ENCODE measurements at places on chromosomes 16 and 17.

- DNase-seq, result no peak
Observed at GRCh38 chr16:30843501-30843900, 50.4 kb downstream of the BCL7C start.

GRCh38 chr16:27259710-27260109, 8.9 kb downstream of the NSMCE1 start:
- no peak for DNase-seq

- no peak for DNase-seq
Observed at GRCh38 chr16:81860287-81861266, 81.5 kb downstream of the PLCG2 start.

DNA sequence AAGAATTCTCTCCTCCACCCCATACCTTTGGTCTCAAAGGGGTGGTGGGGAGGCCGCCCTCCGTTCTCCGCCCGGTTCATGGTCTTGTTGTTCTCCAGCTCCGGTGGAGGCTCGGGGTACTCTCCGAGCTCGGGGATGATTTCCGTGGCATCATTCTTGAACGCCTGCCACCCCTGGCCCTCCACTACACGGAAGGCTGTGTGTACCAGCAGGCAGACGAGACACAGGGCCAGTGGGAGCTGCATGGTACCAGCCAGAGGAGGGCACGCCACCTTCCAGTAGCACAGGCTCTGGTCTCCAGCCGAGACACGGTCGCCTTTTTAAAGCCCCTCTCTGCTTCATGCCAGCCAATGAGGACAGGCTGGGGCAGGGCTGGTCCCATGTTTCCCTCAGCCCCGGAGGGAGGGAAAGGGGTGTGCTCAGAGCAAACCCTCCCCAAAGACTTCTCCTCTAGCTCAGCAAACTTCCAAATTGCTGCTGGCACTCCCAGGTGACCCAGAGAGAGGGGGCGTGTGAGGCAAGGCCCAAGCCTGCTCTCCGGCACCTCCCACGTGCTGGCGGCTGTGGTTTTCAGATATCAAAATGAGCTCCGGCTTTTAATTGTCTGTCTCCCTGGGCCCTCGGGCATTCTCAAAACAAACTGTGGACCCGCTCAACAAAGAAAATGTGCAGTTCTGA, at the start of gene SOST:
Gene SOST, minus strand, starts transcription at position 295 of the 678 bp plus-strand sequence. Its CDS starts 50 bp downstream, at position 245.
- DNase-seq, result no peak

GRCh38 chr17:29054835-29055234, 11.9 kb downstream of the PIPOX start:
- no peak for DNase-seq

DNA sequence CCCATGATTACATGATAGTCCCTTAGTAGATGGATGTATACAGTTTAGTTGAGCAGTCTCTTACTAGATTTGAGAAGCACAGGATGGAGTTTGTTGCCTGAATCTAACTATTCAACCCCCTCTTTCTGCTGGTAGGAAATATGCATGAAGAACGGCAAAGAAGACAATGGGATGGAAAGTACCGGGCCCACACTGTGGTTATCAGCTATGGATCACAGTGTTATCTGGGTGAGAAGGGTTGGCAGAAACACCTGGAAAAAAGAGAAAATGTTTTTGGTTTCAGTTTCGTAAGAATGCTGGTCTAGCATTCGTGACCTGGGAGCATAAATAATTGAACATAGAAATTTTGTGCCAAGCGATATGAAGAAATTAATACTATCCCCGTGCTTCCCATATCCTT, 53.1 kb downstream of the ANKFN1 start:
- no peak for DNase-seq

- DNase-seq, result no peak
Observed at GRCh38 chr17:35519439-35519838, 18.0 kb downstream of the SLFN12L start.

DNA sequence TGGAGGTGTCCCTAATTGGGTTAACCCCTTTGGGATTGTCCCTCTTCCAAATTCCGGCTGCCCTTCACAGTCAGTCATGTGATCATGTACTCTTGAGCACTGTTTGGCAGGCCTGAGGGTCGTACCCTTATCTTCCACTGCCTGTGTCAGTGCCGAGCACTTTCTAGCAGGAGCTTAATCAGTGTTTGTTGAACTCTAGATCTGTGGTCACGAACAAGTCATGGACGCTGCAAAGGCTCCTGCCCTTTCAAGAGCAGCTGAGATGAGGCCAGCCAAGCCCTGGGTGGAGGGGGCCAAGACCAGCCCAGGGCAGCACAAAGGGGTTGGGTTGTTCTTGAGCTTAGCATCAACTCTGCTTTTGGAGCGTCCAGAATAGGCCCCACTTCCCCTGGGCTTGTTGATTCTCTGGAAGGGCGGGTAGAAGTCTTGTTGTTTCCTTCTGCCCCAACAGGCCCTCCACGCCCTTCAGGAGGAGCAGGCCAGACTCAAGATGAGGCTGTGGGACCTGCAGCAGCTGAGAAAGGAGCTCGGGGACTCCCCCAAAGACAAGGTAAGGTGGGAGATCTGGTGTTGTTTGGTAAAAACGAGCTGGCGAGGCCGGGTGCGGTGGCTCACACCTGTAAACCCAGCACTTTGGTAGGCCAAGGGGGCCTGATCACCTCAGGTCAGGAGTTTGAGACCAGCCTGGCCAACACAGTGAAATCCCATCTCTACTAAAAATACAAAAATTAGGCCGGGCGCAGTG, 5.3 kb downstream of the IFI35 start:
- DNase-seq, result no peak

DNA sequence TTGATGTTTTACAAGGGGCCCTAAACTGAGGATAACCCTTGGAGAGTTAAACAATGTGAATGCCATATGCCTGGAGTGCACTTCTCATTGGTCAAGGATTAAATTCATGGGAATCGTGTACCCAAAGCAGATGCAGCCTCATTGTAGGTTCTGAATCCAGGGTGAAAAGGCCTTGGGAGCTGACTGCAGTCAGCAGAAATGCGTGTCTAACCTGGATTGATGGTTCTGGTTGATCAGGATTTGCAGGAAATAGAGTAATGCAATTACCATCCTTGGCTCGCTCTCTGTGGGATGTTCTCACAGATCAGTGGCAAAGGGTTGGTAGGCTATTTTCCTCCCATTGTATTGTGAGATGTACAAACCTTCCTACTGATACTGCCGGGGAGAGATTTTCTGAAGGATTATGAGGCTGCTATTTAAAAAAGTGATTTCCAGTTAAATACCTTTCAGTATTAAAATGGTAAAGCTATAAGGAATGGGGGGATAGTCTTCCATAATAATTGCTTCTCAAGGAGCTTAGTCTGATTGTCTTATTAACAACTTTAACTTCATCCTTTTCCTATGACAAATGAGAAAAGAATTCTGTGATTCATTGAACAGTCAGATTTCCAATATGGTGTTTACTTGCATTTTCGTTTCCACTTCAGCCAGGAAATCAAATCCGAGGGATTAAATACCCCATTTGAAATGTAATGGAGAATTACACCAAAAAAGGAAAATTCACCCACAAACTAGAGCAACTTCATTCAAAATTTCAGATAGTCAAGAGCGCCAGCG, 1028.1 kb upstream of the EEF2KMT start:
- no peak for DNase-seq

GRCh38 chr17:60169921-60170817, 20.4 kb downstream of the CA4 start:
- DNase-seq, result no peak

GRCh38 chr17:16381496-16381820, 567 bp downstream of the UBB start:
- DNase-seq, result peak; percentile 35

- DNase-seq, result no peak
Observed at GRCh38 chr17:64328036-64328858, 62.4 kb downstream of the PECAM1 start.

DNA sequence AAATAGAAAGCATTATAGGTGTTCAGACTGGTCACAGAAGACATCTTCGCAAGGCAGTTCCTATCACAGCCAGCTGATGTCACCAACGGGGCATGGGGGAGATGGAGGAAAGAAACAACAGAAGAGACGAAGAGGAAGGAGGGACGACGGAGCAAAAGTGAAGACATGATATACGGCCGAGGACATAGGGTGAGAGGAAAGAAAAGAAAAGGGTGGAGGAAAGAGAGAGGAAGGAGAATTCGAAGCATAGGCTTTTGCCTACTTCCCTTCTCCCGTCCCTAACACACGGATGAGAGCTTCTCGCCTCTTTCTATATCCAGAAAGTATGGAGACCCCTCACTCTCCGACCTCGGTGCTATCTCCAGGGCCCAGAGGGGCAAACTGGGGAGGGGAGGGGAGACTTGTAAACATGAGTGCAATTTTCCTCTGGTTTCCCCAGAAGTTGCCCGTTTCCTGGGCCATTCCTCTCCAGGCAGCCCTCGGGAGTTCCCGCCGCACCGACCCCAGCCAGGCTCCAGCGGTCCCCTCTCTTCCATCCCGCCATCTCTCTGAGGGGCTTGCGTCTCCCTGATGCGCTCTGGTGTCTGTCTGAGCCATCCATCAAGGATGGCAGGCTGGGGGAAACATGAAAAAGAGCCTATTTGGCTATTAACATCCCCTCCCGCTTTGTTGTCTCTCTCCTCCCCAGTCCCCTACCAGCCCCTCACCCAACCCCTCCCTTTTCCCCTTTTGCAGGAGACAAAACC, 26.0 kb downstream of the COPZ2 start:
- no peak for DNase-seq

DNA sequence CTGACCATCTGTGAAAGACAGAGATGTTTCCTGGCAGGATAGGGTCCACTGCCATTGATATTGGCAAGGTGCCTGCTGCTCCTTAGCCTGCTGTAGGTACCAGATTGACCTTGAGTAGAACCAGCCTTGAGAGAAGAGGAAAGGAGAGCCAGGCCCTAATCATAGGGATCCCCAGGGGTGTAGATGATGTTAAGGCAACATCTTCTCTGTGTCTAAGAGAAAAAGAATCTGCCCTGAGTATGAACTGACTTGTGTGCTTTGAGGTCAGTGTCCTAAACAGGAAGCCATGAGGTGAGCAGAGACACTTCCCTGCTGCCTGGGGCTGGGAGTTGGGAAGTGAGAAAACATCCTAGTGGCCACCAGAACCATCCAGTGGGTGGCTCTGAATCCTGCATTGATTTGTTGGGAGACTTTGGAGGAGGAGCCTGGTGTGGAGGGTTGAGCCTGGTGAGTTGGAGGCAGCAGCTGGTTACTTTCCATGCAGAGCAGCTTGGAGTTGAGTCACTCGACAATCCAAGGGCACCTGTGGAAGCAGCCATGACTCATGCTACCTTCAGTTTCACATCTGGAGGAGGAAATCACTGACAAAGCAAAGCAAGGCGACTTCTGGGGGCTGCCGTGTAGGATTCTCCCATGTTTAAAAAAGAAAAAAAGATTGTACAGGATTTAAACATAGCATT, 47.8 kb downstream of the BMERB1 start:
- DNase-seq, result peak; percentile 38

GRCh38 chr16:5903153-5903552, 805.6 kb upstream of the EEF2KMT start:
- DNase-seq, result no peak

DNA sequence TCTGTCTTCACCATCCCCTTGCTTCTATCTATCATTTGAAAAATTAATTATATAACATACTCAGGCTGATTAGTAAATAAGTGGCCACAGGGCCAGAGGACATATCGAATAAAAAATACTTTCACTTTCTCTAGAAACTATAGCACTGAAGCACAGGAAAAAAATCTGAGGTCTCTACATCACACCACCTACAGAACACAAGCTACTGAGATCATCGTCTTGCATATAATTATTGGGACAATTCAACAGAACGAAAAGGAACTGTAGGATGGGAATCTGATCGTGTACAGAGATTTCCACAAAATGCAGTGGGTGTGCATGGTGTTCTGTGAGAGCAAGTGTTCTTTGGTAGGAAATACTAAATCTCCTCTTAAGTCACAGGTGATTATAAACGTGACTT, 289.6 kb upstream of the ERCC4 start:
- DNase-seq, result no peak

DNA sequence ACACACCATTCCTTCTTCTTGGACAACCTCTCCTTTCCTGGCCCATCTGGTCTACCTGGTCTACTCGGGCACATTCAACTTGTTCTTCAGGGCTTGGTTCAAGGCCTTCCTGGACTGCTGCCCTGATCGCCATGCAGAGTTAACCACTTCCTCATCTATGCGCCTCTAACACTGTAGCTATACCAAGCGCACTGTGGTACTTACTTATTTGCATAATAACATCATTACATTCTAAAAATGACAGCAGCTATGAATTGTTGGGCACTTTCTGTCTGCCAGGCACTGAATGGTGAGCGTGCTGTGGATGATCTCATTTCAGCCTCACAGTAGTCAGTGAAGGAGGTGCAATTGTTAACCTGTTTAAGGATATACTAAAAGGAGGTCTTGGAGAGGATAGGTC, 66.9 kb upstream of the SDK2 start:
- DNase-seq, result no peak

GRCh38 chr17:35879773-35880654, at the start of gene CCL5:
Gene CCL5, minus strand, starts transcription at chr17:35880360.
- DNase-seq, result no peak

DNA sequence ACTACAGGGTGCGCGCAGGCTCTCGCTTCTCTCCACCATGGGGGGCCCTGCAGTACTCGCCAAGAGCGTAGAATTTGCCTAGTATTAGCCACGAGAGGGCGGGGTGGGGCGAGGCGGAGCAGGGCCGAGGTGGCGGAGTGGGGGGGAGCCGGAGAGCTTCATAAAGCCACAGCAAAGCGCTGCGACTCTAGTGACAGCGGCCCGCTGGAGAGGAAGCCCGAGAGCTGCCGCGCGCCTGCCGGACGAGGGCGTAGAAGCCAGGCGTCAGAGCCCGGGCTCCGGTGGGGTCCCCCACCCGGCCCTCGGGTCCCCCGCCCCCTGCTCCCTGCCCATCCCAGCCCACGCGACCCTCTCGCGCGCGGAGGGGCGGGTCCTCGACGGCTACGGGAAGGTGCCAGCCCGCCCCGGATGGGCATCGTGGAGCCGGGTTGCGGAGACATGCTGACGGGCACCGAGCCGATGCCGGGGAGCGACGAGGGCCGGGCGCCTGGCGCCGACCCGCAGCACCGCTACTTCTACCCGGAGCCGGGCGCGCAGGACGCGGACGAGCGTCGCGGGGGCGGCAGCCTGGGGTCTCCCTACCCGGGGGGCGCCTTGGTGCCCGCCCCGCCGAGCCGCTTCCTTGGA, at the start of gene TBX21:
Gene TBX21, plus strand, starts transcription at position 190 of the 627 bp plus-strand sequence. Its CDS starts 219 bp downstream, at position 409.
- DNase-seq, result no peak

DNA sequence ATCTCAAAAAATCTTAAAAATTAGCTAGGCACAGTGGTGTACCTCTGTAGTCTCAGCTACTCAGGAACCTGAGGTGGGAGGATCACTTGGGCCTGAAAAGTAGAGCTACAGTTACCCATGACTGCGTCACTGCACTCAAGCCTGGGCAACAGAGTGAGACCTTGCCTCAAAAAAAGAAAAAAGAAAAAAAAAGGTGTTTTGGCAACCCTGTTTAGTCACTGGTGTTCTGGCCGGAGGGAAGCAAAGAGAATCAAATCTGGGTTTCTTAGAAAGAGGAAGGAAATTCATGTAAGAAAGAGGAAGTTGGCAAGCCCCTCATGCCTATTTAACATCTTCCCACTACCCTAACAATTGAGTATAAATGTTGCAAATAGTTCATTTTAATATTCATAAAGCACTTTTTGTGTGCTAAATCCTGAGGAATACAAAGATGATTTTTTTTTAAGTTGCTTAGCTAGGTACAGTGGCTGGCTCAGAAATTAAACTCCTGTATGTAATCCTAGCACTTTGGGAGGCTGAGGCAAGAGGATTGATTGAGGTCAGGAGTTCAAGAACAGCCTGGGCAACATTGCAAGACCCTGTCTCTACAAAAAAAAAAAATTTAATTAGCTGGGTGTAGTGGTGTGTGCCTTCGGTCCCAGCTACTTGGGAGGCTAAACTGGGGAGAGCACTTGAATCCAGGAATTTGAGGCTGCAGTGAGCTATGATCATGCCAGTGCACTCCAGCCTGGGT, 6.5 kb upstream of the USP32 start:
- DNase-seq, result no peak
